ENCODE measurements at places on chromosomes 13 and 19.

DNA sequence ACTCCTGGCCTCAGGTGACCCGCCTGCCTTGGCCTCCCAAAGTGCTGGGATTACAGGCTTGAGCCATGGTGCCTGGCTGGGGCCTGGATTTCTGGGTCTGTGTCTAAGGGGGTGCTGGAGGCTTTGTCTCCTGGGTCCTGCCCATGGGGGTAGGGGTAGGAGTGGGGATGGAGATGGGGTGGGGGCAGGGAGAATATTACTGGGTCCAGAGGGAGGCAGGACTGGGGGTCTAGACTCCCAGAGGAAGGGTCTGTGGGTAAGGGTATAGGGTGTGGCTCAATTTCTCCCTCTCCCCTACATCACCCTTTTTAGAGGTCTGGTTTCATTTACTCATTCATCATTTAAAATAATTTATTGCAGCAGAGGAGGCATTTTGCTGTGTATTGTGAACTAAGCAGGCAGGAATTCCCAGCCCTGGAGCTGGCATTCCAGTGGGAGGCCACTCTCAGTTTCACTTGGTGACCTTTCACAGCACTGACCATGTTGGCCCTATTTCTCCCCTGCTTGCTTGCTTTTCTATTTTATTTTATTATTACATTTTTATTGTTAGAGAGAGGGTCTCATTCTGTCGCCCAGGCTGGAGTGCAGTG, 810 bp upstream of the NFKBID start:
- no peak for DNase-seq

DNA sequence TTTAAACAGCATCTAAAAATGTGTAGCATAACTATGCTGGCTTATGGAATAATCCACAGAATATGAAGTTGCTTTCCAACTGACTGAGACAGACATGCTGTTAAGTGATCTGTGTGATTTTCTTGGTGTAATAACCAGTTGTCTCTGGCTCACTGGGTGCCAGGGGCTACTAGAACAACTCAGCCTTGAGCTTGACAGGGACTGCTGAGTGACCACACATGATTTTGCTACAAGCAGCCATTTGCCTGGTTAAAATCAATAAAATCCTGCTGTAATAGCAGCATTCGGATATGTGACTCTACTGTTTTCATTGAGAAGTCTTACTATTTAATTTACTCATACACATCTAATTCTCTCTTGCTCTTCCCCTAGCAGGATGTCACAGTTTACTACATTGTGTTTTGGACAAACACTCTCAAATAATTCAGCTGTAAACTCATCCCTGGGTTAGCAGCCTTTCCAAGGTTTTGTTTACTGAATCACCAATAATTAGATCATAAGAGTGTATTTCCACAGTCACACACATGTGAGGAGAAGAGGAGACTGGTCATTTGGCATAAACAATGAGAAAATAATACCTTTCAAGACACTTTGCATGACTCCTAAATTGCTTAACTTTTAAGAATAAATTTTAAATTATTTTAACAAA, 426.2 kb downstream of the PCDH9 start:
- DNase-seq: no peak

DNA sequence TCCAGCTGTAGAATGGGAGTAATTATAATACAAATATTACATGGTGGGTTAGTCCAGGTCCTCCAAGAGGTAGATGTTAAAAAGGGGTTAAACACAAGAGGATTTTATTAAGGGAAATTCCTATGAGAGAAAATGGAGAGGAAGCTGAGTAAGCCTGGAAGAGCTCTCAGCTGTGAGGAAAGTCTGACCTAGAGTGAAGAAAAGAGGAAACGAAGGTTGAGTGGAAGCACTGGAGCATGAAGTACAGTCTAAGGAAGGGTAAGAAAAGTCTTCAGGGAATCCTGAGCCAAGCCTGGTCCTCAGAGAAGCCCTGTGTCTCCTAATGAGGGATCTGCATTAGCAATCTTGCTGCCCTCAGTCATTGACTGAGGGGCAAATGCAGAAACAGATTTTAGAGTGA, 506.2 kb downstream of the GPC5 start:
- DNase-seq: no peak

DNA sequence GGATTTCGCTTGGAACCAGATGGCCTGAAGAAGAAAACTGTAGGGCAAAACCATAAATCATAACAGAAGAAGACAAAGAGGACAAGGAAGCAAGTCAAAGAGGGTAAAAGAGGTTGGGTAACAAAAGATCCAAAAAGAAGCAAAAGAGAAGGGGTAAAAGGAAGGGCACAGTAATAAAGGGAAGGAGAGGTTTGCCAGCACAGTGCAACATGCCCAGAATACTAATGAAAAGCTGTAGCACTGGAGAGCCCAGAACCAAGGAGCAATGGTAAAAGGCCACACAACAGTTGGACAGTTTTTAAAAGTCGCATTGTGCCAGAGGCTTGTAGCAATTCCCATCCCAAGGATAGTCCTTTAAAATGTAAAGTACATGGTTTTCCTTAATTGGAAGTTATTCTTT, 506.6 kb downstream of the PCDH9 start:
- DNase-seq: no peak

GRCh38 chr19:42467183-42467760, 24.5 kb upstream of the CXCL17 start:
- no peak for DNase-seq

GRCh38 chr13:100347968-100348367, 240.6 kb downstream of the GGACT start:
- DNase-seq: no peak

DNA sequence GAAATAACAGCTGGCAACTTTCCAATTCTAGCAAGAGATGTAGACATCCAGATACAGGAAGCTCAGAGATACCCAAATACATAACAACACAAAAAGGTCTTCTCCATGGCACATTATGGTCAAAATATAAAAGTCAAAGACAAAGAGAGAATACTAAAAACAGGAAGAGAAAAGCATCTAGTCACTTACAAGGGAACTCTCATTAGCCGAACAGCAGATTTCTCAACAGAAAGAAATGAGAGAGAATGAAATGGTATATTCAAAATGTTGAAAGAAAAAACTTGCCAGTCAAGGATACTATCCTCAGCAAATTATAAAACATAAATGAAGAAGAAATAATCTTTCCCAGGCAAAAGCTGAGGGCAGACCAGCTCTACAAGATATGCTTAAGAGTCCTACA, 12.4 kb downstream of the ZNF780A start:
- DNase-seq: no peak

Data from NCI-H2029 treated with DMSO at 0.1 percent for 48 hours (cell line).